Ascending aorta (tissue), 2 donors: ENCODE measurements at places on chromosomes 3 and 15.

DNA sequence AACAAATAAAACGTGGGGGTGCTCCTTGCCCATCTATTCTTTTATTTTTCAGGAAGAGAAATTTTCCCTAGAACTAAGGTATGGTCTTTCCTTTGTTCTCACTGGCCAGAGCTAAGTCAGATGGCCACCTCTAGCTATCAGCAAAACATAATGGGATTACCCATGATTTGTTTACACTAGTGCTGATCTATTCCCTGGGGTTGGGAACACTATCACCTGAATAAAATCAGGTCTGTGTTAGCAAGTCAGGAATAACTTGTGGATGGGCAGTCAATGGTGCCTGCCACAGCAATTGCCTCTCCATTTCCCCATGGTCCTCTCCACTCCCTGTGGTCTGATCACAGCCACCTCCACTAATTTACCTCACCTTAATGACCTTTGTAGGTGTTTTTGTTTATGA lies 181.7 kb upstream of the CADPS start:
- no peak overlapping the region for H3K27ac ChIP-seq
- no peaks in the 10 kb centered on the region for H3K4me1 ChIP-seq
- H3K36me3 ChIP-seq, result no peaks in the 10 kb centered on the region
- no peaks in the 10 kb centered on the region for H3K27me3 ChIP-seq
- no peak for DNase-seq

GRCh38 chr3:63933459-63933858 lies 21.3 kb upstream of the SCAANT1 start:
- DNase-seq, result no peak
- H3K4me3 ChIP-seq, result no peak overlapping the region
- no peak overlapping the region for H3K27ac ChIP-seq
- H3K4me1 ChIP-seq, result no peaks in the 10 kb centered on the region
- H3K36me3 ChIP-seq, result no peaks in the 10 kb centered on the region
- no peaks in the 10 kb centered on the region for H3K27me3 ChIP-seq

DNA sequence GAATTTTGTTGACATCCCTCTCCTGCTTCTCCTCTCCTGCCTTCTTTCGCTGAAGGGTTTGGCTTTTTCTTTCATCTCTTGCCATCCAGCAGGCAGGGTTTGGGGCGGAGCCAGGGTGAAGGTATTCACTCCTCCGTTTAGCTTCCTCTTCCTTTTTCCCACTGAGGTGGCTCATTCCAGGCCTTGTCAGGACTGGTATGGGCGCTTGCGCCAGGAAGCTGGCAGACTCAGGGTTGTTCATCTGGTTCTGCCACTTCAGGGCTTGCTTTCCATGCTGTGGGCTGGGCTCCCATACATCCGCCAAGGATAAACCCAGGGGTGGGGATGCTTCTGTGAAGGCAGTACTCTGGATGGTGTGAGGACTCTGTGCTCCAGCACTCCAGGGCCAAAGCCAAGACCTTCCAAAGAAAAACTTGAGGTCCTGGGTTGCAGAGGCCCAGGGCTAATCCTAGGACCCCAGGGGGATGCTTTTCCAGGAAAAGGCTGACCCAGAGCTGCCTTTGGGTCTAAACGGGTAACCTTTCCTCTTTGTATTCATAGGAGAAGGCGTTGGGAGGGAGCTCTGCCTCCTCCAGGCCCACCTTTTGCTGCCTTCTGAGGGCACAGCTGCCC lies 7.7 kb upstream of the AMOTL2 start:
- H3K36me3 ChIP-seq, result no peaks in the 10 kb centered on the region
- no peaks in the 10 kb centered on the region for H3K4me1 ChIP-seq
- no peak for DNase-seq
- no peak overlapping the region for H3K4me3 ChIP-seq

DNA sequence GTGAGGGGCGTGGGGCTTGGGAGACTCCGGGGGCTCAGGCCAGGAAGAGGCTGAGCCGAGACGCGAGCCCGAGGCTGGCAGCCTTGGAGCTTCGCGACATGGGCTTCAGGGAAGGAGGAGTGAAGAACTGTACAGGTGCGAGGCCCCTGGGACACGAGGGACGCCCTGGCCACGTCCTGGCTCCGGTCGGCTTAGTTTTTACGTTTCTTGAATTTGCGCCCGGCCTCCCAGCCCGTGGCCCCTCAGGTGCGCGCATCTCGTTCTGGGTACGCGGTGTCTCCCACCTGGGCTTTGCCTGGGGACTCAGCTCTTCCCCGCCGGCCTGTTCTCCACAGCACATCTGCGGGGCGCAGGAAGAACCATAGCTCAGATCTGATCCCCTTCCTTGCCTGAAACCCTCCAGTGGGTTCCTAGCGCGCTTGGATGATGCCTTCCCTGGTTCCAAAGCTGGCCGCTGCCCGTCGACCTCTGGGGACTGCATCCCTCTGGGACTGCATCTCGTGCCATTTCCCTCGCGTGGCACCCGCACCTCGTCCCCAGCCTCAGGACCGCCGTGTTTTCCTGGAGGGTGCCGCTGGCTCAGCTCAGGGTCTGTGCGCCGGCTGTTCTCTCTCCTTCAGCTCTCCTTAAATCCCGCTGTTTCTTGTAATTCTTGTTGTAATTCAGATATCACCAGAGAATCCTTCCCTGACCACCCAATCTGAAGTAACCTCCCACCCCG lies 614 bp downstream of the CHCHD6 start:
- no peak overlapping the region for H3K27ac ChIP-seq
- H3K4me1 ChIP-seq, result no peaks in the 10 kb centered on the region
- H3K27me3 ChIP-seq, result no peaks in the 10 kb centered on the region

DNA sequence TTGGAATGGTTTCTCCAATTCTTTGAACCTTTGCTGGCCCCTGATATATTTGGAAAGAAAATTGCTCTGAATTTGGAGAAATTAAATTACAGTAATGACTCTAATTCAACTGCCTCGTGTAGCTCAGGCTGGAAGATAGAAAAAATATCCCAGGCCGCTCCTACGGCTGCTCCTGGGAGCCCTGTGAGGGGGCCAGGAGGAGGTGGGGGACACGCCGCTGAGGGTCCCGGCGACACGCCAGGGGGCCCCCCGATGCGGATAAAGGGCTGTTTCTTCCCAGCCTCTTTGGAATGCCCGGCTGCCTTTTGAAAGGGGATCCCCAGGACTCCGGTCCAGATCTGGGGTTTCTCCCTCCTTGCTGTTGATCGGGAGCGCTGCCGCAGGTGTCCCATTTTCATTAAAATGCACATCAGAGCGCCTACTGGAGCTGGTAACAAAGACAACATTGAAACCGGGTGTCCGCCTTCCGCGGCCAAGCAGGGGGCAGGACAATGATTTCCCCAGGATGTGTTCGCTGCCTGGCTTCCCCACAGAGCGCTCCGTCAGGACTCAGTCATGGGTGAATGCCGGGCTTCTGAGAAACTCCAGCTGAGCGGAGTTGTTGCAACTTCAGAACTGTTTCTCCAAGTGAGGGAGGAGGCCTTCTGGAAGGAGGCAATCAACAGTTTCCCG lies 200.1 kb upstream of the KBTBD8 start:
- no peaks in the 10 kb centered on the region for H3K36me3 ChIP-seq
- DNase-seq, result no peak
- no peaks in the 10 kb centered on the region for H3K27me3 ChIP-seq
- no peak overlapping the region for H3K4me3 ChIP-seq
- H3K27ac ChIP-seq, result no peak overlapping the region

- H3K36me3 ChIP-seq, result no peaks in the 10 kb centered on the region
- H3K27ac ChIP-seq, result no peak overlapping the region
- H3K4me3 ChIP-seq, result no peak overlapping the region
- H3K27me3 ChIP-seq, result no peaks in the 10 kb centered on the region
- no peaks in the 10 kb centered on the region for H3K4me1 ChIP-seq
- no peak for DNase-seq
Observed at GRCh38 chr3:51276046-51276445, 109.0 kb upstream of the MANF start.

- H3K27me3 ChIP-seq, result no peaks in the 10 kb centered on the region
- H3K4me3 ChIP-seq, result no peak overlapping the region
- no peak for DNase-seq
- no peak overlapping the region for H3K27ac ChIP-seq
- no peaks in the 10 kb centered on the region for H3K36me3 ChIP-seq
Observed at GRCh38 chr15:47792231-47792630, 74.9 kb downstream of the SEMA6D start.

- H3K27me3 ChIP-seq, result no peaks in the 10 kb centered on the region
- H3K36me3 ChIP-seq, result no peaks in the 10 kb centered on the region
- DNase-seq, result no peak
- no peak overlapping the region for H3K4me3 ChIP-seq
Observed at GRCh38 chr15:71306538-71306937, 191.3 kb downstream of the THSD4 start.

DNA sequence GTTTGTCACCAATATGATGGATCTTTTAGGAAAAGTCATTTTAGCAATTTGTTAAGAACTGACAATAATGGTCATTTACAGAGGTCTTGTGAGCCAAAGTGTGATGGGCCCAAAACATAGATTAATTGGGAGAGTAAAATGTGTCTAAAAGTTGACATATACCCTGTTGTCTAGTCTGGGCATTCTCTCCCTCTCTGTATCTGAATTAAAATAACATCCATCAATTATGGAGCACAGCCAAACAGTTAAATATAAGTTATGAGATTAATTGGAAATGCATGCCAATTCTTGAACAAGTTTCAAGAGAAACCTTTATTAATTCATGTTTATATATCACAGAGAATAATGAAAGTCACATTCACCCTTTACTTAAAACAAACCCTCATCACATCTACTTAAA lies 13.6 kb upstream of the NANOGP8 start:
- no peak for DNase-seq
- H3K27ac ChIP-seq, result no peak overlapping the region
- no peaks in the 10 kb centered on the region for H3K36me3 ChIP-seq

- no peaks in the 10 kb centered on the region for H3K27me3 ChIP-seq
- no peaks in the 10 kb centered on the region for H3K36me3 ChIP-seq
- H3K27ac ChIP-seq, result no peak overlapping the region
Observed at GRCh38 chr3:150073031-150073430, 102.3 kb upstream of the PFN2 start.

DNA sequence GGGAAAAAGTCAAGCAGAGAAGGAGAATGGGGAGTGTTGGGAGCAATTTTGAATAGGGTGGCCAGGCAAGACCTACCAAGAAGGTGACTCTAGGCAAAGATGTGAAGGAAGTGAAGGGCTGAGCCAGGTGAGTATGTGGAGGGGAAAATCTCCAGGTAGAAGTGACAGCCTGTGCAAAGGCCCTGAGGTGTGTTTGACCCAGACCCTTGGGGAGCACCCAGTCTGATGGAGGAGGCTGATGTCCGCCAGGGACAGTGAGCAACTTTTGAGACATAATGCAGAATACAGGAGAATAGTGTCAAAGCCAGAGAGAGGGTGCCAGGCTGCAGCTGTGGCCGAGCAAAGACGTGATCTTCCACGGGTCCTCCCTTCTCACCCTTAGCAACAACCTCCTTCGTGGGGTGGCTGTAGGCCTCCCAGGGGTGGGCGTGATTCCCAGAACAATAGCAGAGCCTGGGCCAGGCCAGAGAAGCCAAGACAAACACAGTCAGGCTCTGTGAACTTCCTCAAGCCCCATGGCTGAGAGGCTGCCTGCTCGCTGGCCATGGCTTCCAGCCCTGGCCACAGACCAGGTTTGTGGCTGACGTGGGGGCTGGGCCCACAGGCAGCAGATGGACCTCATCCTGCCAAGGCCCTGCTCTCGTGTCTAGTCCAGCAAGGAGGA lies 58.1 kb downstream of the SLC6A6 start:
- no peak overlapping the region for H3K4me3 ChIP-seq
- no peaks in the 10 kb centered on the region for H3K27me3 ChIP-seq
- peak overlapping the region; percentile 64 for H3K27ac ChIP-seq
- H3K4me1 ChIP-seq, result peaks cover 18% of the 10 kb centered on the region

GRCh38 chr3:122377975-122378374 lies 5.1 kb downstream of the MIX23 start:
- H3K27me3 ChIP-seq, result no peaks in the 10 kb centered on the region
- no peaks in the 10 kb centered on the region for H3K36me3 ChIP-seq
- no peak overlapping the region for H3K27ac ChIP-seq

DNA sequence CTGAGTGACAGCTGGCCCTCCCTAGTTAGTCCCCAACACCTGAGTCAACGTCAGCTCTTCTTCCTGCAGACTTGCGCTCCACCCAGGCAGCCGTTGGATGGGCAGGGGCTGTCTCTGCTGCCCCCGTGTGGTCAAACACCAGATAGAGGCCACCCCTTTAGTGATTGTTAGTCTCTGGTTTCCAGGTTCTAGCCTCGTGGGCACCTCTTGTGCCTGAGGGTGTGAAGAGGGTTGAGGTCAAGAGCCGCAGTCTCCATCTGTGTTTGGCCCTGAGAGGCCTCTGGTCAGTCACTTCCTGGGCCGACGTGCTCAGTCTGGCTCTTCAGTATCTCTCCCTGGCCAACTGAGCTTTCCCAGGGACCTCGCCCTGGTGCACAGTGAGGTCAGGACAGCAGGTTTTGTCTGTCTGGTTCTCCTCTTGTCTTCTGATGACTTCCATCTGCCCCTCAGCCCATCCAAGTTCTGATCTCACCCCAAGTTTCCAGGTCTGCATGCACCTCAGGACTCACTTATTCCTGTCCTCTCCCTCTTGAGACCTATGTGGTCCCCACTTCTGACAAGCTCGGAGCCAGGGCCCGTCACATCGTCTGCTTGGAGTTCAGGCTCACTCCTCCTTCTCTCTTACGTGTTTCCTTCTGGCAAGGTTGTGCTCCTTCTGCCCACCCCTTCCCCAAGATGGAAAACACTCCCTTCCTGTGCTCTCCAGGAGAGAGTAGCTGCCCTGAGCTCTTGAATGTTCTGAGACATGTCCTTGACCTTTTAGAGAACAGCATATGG lies 20.9 kb downstream of the CD276 start:
- no peaks in the 10 kb centered on the region for H3K4me1 ChIP-seq
- H3K36me3 ChIP-seq, result peaks cover 64% of the 10 kb centered on the region
- H3K27me3 ChIP-seq, result no peaks in the 10 kb centered on the region
- H3K4me3 ChIP-seq, result no peak overlapping the region
- no peak overlapping the region for H3K27ac ChIP-seq
- DNase-seq, result no peak

GRCh38 chr3:195240171-195240701 lies 30.7 kb downstream of the XXYLT1 start:
- peak overlapping the region; percentile 5 for H3K27ac ChIP-seq
- no peaks in the 10 kb centered on the region for H3K36me3 ChIP-seq
- H3K4me1 ChIP-seq, result peaks cover 12% of the 10 kb centered on the region
- no peaks in the 10 kb centered on the region for H3K27me3 ChIP-seq
- no peak for DNase-seq
- H3K4me3 ChIP-seq, result no peak overlapping the region
